ENCODE measurements at places on chromosomes 16 and 17. TPM values are rescaled to one million over a fixed set of nuclear protein-coding genes. Genes with fewer than 3 reads are reported as not detected.

DNA sequence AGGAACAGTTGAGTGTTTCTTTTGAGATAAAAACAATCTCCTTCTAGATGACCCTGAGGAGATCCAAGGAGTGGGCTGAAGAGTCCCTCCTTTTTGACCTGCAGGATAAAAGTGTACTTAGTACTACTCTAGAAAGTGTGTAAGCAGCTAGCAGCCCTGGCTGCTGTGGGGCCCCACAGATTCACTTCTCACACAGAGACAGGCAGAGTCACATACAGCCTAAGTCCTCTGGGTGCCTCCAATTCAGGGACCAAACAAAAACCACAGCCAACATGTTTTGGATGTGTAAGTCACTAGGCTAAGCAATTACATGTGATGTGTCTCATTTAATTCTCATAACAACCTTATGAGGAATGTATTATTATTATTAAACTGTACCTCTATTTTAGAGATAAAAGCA lies 97.1 kb downstream of the TMEM100 start:
- H3K4me3 ChIP-seq: no peak overlapping the region
- no peaks in the 10 kb centered on the region for H3K36me3 ChIP-seq
- no peak overlapping the region for H3K27ac ChIP-seq
- DNase-seq: no peak
- H3K27me3 ChIP-seq: no peaks in the 10 kb centered on the region

- peaks cover 2% of the 10 kb centered on the region for H3K27me3 ChIP-seq
- peaks cover 6% of the 10 kb centered on the region for H3K4me1 ChIP-seq
- H3K4me3 ChIP-seq: no peak overlapping the region
- DNase-seq: no peak
- H3K36me3 ChIP-seq: no peaks in the 10 kb centered on the region
Measured at GRCh38 chr16:17228048-17228707, 242.6 kb downstream of the XYLT1 start.

DNA sequence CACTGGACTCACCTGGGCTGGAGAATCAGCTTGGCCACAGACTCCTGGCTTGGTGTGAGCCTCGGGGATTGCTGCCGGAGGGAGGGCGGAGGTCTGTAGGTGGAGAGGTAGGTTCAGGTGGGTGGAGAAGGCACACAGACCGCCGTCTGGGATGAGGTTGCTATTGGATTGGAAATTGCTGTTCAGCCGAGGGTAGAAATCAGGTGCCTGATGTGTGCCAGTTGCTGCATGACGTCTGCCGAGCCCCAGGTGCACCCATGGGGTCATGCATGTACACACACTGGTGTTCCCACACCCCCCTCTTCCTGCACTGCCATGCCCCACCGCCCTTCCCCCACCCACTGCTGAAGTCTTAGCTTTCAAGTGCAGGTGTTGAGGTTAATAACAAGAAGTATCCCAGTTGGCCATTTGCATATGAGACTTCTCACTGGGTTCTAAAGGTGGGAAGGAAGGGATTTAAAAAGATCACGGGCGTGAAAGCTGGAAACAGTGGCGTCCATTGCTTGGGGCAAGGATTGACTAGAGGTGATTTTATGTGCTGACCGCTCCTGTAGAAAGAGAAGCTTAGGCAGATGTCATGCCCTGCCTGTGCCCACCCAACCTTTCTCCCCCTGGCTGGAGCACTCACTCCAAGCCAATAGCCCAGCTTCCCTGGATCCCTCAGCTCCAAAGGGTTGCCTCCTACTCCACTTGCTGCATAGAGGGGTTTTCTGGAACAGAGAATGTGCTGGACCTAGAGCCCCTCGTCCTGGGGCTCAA lies 193.6 kb downstream of the CCDC182 start:
- H3K36me3 ChIP-seq: no peaks in the 10 kb centered on the region
- H3K27me3 ChIP-seq: peaks cover 17% of the 10 kb centered on the region
- no peak overlapping the region for H3K27ac ChIP-seq
- H3K4me3 ChIP-seq: no peak overlapping the region

GRCh38 chr16:6483469-6484033 lies 849.1 kb upstream of the RBFOX1 start:
- peaks cover 7% of the 10 kb centered on the region for H3K4me1 ChIP-seq
- peaks cover 2% of the 10 kb centered on the region for H3K27me3 ChIP-seq
- peak overlapping the region; percentile 89 for H3K4me3 ChIP-seq
- no peak overlapping the region for H3K27ac ChIP-seq

The OSGIN1 gene
- not detected for total RNA-seq

The KRT27 gene
- not detected for total RNA-seq

DNA sequence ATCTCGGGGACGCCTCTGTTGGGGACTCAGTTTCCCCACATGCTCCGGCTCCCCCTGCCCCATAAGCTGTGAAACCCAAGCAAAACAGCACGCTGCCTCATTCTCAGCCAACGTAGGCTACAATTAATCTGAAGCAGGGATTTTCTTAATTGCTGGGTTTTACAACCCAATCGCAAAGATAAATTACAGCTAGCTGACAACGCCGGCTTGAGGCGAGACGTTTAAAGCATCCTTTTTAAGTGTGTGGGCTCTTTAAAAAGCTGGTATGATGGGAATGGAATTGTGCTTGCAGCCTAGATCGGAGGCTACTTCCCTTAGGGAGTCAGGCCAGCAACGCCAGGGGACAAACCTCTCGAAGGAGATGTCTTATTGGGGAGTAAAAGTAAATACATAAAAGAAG lies 185.3 kb downstream of the ZNF423 start:
- DNase-seq: no peak
- H3K27me3 ChIP-seq: peaks cover 21% of the 10 kb centered on the region
- no peaks in the 10 kb centered on the region for H3K36me3 ChIP-seq
- H3K4me1 ChIP-seq: peaks cover 59% of the 10 kb centered on the region
- H3K4me3 ChIP-seq: no peak overlapping the region
